Bone marrow (tissue), 2 donors: ENCODE measurements at places on chromosomes 6 and 20.

DNA sequence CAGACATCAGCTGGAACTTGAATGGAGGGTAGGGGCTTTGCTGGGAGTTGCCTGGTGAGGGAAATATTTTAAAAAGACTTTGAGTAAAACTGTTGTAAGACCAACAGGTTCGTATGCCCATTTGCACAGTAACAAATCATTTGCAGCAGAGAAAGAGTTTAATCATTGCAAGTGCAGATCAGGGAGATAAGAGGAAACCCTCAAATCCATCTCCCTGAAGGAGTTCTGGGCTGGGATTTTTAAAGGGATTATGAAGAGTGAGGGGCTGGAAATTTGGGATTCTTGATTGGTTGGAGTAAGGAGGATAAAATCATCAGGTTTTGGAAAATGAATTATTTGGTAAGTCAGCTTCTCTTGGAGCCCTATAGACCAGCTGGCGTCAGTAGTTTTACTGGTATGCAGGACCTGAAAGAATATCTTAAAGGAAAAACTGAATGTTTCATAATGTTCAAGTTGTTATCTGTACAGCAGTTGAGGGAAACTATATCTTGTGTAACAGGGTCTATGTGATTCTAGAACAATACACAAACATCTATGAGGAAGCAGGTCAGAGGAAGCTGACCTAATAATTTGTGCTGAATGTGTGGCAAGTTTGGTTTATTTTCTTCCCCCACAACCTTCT is 295.5 kb downstream of the PLCB1 start:
- DNase-seq, result peak; percentile 33

GRCh38 chr6:17473554-17473953 is 80.2 kb downstream of the CAP2 start:
- DNase-seq, result no peak

DNA sequence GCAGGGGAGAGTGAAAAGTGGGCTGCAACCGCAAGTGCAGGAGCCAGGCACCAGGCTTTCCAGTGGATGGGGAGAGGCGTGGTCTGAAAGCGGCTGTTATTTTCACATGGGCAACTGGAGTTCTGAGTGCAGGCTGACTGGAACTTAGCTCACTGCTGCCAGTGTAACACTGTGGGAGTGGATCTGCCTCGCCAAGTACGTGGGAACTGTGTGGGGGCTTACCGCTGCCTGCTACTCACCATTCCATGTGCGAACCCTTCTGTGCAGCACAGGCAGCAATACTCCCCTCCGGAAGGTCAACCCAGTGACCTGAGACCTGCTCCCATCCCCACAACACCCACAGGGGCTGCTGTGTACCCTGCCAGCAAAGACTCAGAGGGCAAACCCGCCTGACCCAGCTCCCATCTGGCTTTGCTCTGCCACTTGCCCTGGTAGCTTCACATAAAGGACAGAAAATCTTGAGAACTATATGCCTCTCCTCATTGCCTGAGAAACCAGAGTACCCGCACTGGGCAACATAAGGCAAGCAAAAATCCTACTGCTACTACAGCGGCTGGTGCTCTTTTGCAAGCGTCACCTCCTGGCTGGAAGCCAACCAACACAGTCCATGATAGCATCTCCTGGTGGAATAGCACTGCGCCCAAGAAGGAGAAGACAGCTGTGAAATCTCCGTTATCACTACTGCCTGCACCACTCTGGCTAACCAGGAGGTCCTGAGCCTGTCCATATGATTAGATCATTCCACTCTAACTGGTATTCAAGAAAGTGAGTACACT is 54.4 kb upstream of the SIRPG start:
- DNase-seq, result no peak

DNA sequence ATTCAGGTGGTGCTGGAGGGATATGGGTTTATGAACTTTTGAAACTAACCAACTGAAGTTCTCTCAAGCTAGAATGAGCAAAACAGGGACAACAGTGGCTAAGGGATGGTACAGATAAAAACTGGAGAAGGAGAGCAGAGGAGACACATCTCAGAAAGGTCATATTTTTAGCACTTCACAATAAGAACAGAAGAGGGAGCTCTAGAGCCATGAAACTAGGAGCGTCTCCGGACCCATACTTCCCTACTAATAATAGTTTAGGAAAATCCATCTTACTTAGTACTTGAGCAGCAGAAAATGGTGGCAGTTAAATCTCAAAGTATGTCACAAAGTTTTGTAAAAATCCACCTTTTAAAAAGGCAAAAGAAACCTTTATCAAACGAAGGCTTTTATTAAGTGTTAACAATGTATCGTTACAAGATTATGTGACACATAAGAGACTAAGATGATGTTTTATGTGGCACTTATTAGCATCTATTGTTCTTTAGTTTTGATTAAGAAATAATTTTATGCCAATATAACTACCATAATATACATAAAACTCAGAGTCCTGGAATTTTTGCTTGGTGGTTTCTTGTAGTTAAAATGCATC is 278.6 kb downstream of the TBC1D32 start:
- no peak for DNase-seq

GRCh38 chr20:35467339-35468224 is 12.2 kb downstream of the CEP250 start:
- no peak for DNase-seq

DNA sequence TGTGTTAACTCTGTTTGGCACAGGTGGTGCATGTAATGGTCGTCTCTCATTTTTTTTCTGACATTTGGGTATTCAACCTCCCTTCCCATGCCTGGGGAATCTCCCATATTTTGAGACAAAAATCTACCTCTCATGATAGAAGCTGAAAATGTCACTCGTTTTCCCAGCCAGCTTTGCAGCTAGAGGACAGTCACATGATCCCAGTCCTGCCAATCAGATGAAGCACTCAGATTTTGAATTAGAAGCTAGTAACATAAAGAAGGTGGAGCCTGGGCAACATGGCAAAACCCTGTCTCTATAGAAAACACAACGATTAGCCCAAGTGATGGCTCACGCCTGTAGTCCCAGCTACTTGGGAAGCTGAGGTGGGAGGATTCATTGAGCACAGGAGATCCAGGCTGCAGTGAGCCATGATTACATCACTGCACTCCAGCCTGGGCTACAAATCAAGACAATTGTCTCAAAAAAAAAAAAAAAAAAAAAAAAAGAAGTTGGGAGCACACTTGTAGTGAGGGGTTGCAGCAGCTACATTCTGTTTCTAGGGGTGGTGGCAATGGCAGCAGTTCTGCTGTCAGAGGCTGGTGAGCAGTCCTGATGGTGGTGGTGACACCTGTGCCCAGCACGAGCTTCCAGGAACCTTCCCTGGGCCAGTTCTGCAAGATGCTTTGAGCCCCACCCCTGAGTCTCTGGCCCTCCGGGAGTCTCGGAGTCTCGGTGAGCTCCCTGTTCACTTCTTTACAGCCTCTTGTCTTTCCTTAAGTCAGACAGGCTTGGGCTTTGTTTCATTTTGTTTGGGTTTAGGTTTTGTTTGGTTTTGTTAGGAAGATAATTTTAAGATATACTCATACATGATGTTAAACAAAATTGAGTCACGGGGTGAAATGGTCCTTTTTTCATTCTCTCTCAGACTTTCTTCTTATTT is 94.1 kb upstream of the KCNG1 start:
- no peak for DNase-seq

DNA sequence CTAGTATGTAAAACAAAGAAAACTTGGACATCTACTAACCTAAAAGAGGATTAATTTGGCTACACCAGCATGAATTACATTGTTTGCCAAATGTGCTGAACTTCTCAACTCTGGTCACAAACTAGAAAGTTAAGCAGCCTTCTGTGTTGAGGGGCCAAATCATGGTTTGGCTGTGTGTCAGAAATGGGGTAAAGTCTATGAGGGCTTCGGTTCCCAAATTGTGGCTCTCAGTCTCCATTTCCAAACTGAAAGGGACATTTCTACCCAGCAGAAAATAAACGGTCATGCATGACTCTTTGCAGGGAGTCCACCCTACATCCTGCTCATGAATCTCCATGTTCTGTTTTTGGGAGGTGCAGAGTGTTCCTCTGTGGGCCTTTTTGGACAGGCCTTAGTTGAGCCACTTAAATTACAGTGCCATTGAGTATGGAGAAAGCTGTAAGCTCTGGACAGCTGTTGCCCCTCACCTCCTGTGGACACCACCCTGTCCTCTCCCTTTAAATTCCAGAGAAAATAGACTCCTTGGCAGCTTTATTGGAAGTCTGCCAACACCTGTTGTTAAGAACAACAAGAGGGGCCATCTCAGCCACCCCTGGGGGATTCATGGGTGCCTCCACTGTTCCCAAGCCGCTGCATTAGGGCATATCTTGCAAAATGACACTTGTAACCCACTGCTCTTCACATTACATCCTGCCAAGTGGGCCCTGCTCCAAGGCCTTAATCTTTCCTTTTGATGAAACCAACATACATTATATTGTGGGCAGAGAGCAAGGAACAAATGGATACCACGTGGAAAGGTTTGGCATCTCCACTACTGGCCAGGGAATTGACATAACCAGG is 27.5 kb upstream of the SNRPC start:
- DNase-seq, result no peak

DNA sequence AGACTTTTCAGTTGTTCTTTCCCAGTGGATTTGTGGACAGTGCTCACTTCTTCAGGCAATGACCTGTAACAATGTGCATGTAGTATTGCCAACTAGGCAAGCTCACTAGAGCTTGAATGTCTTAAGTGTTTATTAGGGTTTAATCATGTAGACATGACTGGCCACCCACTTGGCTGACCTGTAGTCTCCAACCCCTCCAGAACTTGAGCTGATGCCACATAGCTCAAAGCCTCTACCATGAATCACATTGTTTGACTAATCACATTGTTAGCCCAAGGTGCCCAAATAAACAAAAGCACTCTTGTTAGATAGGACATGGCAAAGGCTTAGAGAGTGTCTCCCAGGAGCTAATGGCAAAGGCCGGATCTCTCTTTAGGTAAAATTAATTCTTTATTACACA is 272.7 kb downstream of the GRIK2 start:
- DNase-seq, result no peak

DNA sequence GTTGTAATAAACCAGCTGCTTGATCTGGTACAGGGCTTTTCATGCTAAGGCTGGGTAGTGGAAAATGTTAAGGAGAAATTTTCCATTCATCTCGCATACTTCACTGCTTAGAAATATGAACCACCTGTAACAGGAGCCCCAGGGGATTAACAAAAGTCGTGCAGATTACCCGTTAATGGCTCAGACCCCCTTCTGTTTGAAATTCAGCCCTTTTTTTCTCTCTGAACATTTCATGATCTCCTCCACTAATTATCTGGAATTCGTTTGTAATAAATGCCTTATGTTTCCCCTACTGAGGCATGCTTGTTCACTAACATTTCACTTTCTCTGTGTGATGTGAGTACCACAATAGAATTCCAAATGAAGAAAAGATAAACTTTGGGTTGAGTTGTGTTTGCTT is 336.4 kb upstream of the HSF2 start:
- no peak for DNase-seq

GRCh38 chr6:119348748-119349360 is 707 bp downstream of the MAN1A1 start:
- DNase-seq, result no peak

DNA sequence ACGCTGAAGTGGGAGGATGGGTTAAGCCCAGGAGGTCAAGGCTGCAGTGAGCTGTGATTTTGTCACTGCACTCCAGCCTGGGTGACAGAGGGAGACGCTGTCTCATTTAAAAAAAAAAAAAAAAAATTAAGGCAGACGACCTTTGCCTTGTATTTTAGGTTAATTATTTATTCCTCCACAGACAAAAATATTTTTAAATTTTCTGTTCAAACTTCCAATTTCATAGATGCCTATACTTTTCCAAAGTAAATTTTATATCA is 6.3 kb upstream of the SMIM28 start:
- no peak for DNase-seq

DNA sequence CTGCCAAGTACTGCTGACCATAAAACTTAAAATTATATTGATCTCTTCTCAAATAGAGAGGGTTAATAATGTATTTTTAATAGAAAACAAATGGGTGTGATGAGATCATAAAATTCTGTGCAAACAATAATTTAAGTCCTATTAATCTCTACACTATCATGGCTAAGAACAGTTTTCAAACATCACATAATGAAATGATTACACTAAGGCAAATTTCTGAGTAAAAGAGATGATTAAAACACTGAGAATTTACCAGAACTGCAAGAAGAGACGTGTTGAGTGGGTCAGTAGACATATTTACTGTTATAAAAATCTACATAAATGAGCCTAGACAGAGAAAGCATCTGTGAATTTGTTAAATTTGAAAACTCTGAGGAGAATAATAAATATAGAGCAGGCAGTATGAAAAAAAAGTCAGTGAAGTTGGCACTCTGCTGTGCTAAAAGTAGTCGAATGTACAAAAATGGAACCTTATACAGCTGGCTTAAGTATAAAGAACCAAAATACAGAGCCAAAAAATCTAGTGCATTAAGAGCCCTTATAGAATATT is 302.6 kb upstream of the MANEA start:
- no peak for DNase-seq

DNA sequence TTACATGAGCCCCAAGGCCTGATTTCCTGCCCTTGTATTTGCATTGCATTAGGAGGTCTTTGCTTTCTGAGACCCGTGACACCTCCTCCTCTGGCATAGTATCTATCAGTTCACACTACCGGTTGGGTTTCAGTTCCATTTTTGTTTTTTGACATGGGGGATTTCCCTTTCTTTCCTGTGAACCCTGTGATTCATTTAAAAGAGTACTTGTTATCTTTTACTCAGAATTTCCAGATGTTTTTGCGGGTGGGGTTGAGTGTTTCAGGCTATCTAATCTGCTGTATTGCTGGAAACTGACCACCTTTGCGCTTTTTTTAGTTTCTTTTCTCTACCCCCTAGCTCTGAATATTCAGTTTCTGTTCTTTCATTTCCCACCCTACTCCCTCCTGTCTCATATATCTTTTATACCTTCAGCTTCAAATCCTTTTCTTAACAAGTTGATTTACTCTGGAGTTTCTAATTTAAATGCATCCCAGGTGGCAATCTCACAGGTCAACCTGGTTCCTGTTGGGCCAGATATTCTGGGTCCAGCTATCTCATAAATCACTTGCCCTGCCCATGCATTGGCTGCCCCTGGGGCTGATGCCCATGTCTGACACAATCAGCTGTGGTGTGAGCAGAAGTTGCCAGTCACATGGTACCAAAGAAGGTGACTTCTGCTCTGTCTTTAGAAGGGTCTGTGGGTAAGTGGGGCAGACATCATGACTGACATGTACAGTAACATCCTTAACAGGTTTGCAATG is 14.3 kb upstream of the NCOA3 start:
- no peak for DNase-seq

- DNase-seq, result no peak
Observed at GRCh38 chr6:52186480-52186879, 305 bp downstream of the IL17A start.
